ENCODE measurements at places on chromosomes 6 and 20.

- no peak for DNase-seq
These were observed 10.5 kb downstream of the KDM1B start for GRCh38 chr6:18165751-18166150.

DNA sequence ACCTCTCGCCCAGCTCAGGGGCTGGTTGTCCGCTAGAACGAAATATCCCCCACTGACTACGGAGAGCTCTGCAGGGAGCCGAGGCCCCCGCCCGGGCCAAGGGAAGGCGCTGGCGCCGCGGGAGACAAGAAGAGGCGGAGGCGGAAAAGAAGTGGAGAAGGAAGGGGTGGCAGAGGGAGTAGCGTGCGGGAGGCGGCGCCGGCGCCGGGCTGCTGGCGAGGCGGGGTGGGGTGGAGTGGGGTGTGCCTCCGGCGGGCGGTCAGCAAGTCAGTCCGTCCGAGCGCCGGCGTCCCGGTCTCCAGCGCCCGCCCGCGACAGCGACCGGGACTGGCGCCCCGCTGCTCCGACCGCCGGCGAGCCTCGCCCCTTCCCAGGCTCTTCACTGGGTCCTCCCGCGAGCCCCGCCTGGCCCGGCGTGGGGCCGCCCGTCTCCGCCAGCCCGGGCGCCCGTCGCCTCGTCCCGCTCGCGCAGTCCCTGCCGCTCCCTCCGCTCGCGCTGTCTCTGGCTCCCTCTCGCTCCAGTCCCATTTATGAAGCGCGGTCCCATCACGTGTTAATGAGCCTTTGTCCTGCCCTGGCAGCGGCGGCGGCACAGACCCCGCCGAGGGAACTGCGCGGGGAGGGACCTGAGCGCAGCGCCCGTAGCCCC, at the start of gene CNR1:
TSS of gene CNR1 (minus strand) at position 504 of the 649 bp plus-strand sequence. CDS start 21,073 bp downstream, outside the sequence.
- no peak for DNase-seq

DNA sequence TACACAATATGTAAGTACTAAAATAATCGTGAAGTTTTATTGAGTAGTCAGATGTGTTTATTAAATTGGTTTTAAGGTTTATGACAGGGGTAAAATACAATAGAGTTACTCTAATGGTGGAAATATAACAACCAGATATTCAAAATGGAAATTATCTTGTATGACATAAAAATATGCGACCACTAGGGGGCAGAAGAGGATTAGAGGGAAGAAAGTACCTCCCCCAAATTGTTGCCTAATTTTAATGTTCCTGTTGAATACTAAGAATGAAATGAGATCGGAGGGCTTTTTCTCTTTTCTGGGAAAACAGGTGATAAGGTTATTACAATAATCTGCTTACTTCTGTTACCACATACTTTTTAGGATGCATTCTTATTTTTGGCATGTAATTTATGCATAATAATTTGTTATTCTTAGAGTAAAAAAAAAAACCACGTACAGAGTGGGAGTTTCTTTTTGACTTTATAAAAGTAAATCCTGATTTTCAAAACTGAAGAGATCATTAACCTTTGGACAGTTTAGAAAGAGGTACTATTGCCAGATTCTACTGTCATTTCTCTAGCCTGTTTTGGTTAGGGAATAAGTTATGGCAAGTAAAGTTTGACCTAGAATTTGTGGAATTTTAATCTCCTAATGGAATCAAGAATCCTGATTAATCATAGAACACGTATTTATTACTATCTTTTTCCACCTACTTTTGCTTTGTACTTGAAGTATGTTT, 159.2 kb downstream of the CD109 start:
- no peak for DNase-seq

GRCh38 chr6:141426400-141426980, 706.2 kb upstream of the GJE1 start:
- no peak for DNase-seq

DNA sequence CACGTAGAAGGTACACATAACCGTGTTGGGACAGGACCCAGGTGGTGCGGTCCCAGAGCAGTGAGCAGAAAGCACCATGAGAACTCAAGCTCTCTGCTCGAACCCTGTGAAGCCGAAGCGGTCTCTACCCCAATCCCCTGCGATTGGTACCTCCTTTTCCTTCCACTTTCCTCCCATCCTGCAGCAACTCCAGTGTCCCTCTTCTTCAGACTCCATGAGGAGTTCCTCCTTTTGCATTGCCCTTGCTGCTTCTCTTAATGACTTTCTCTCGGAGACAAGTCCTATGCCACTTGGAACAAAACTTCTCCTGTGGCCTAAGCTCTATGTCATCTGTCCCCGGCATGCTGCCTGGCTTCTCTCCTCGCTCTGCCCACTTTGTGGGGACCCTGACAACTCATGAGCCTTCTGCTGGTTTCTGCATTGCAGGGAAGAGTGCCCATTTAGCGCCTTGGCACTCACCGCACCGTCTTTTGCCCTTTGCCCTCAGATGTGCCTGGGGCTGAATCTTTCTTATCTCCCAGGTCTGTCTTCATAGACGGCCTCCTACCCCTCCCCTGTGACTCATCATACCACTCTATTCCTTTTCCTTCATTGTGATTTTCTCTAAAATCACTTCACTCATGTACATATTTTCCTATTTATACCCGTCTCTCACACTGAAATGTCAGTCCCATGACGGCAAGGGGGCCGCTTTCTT, 9.2 kb upstream of the ZNF831 start:
- no peak for DNase-seq

- no peak for DNase-seq
These were observed 115.4 kb downstream of the FAM120B start for GRCh38 chr6:170421921-170422320.

- DNase-seq = no peak
These were observed 75.7 kb downstream of the MRPL14 start for GRCh38 chr6:44051515-44051914.

GRCh38 chr6:107064579-107065065, 36.6 kb downstream of the MTRES1 start:
- DNase-seq = no peak

DNA sequence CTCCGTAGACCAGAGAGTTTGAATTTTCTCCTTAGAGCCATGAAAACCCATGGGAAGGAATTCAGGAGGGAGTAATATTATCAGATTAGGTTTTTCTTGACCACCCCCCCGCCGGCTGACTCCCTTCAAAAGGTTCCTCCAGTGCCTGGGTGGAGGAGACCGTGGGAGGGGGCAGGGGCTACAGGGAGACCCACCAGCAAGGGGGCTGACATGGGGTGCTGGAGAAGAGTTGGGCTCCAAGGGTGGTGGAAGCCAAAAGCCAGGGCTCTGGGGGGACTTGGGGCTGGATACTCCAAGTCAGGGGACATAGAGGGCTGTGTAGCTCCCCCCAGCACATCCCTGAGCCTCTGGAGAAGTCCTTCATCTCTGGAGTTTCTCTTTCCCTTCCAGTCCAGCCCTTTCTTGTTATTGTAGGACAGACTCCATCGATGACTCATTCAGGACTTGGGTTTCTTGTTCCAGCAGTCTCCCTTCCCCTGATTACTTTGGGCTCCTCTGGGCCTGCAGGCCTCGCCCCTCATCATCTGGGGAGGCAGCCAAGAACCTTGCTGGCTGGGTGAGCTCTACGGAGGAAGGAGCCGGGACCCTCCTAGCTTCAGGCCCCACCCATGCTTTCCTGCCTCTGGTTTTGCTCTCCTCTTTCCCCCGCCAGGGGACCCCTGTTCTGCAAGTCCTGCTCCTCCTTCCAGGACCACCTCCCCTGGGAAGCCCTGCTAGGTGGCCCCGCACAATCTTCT, 10.5 kb upstream of the KIAA1755 start:
- no peak for DNase-seq

DNA sequence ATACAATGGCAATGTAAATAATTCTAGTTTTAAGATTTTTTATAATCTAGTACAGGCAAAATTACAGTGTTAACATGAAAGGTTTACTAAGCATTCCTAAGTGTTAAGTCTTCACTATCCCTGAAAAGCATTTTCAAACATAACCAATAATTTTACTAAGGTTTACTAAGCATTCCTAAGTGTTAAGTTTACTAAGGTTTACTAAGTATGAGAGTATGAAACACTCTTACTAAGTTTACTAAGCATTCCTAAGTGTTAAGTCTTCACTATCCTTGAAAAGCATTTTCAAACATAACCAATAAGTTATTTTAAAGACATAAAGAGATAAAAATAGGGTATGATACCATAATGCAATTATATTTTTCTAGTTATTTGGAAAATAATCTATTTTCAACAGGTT, 82.6 kb downstream of the PRSS35 start:
- no peak for DNase-seq

DNA sequence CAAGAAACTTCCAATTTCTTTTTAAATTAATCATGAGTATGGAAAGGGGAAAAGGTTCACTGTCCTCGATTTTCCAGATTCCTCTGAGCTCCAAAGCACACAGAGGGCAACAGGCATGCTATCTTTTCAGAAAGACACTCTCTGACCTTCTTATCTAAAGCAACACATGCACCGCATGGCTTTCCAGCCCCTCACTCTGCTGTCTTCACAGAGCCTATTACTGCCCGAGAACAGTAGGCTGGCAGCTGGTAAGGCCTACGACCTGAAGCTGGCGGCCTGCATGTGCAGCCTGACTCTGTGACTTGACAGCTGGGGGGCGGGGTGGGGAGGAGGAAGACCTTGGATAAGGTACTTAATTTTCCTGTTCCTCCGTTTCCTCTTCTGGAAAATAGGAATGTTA, 86.3 kb downstream of the ELOVL4 start:
- DNase-seq = no peak

GRCh38 chr20:17558154-17558940, 11.5 kb upstream of the DSTN start:
- DNase-seq = peak; percentile 96

- DNase-seq = no peak
These were observed 897 bp downstream of the RANBP9 start for GRCh38 chr6:13710552-13711323.

DNA sequence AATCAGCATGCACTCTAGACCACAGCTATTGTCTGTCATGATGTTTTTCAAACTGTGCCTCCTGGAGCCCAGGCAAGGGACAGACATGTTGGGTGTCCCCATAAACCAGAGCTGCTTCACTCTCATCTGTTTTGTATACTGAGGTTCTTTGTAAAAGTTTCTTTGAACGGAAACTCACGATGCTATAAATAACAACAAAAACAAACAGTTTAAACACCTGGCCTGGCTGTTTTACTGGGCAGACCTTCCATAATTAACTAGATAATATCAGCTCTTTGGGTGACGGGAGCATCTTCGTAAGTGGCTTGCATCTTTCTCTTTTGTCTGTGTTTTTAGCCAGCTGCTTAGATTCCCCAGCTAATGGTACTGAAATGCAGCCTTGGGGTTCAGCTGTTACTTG, 190.3 kb downstream of the ZDHHC14 start:
- DNase-seq = no peak

DNA sequence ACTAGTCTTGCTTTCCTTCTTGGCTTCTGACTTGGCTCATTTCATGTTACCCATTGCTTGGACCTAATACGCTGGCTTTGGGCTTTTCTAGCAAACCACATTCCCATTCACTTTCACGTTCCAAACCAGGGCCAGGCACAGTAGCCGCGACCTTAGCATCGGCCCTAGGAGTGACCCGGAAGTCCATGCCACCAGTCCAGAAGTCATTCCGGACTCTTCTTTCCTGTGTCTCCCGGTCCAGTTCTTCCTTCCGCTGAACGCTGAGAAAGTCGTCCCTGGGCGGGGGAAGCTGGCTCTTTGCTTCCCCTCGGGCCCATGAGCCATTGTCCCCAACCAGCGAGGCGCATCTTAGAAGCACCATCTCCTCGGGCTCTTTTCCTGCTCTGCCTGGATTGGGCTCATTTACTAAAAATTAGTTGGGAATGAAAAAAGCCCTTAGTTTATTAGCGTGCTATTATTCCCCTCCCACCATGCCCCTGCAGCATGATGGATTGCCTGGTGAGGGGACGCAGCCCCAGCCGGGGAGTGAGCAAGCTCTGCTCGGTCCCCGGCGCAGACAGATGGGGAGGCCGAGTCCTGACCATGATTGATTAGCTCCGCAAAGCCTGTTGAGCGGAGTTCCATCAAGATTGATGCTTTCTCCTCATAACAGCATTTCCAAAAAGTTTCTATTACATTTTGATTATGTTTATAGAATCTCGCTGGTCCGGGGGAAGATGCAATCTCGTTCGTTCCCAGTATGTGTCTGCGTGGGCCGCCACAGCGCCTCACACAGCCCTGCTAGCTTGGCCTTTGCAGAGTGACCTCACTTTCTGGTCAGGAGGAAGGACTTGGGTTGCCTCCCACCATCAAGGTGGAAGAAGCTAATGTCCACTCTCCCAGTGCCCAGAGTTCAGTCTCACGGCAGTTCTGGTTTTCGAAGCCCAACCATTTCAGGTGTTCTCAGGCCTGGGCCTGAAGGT, 115.1 kb upstream of the TOP1 start:
- DNase-seq = no peak

DNA sequence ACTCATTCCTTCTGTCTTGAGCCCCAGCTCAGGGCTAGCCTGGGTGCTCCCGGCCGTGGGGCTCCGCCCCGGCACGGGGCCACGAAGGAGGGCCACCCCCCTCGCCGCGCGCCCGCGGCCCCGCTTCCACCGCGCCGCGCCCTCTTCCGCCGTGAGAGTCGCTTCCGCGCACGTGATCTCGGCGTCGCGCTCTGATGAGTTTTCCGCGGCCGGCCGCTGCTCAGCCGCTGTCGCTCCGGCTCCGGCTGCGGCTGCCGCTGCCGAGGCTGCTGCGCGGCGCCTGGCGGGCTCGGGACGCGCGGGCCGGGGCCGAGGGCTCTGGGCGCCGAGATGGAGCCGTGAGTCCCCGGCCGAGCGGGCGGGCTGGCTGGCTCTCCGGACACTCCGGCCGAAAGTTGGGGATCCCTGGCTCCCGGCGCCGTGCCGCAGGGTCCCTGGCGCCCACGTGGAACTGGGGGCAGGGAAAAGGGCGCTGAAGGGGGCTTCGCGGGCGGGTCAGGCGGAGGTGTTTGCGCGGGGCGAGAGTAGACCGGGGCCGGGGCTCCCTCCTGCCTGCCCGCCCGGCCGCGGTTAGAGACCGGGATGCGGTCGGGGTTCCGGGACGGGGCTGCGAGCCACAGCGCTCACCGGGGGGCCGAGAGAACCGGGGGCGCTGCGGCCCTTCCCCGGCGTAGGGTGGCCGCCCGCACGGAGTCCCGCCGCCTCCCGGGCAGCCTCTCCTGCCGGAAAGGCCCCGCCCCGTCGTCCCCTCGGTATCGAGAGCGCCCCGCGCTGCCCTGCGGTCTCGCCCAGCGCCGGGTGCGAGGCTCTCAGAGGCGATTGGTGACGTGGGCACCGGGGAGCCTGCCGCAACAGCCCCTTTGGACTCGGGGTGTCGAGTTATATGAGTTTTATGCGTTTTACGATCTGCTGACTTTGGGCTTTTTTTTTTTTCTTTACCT, at the start of gene TMEM181:
TSS of gene TMEM181 (plus strand) at position 197 of the 941 bp plus-strand sequence. CDS start at position 331, 134 bp downstream.
- DNase-seq = peak; percentile 25

DNA sequence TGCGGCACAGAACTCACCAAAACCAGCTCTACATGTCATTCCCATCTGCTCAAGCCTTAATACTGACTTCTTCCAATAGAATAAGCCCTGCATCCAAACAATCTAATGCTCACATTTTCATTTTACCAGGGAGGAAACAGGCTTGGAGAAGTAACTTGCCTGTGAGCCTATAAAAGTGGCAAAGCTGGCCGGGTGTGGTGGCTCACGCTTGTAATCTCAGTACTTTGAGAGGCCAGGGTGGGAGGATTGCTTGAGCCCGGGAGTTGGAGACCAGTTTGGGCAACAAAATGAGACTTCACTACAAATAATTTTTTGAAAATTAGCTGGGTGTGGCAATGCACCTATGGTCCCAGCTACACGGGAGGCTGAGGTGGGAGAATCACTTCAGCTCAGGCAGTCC, 133.7 kb downstream of the LY86 start:
- no peak for DNase-seq
